ENCODE measurements at places on chromosomes 1 and 21.

DNA sequence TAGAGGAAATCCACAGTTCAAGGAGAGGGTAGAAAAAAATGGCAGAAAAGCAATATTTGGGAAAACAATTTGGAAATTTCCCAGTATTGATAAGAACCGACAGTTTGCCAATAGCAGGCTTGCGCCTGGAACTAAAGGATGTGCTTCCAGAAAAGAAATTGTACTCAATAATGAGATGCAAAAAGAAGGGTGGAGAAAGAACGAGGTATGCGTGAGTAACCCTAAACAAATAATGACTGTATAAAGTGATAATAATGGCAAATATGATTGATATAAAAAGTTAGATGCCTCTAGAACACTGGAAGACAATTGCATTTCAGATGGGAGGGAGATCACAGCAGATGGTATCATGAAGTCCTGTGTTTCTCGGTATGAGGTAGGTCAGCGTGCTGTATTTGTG is 458.9 kb downstream of the DSCAM start:
- no peak for DNase-seq

DNA sequence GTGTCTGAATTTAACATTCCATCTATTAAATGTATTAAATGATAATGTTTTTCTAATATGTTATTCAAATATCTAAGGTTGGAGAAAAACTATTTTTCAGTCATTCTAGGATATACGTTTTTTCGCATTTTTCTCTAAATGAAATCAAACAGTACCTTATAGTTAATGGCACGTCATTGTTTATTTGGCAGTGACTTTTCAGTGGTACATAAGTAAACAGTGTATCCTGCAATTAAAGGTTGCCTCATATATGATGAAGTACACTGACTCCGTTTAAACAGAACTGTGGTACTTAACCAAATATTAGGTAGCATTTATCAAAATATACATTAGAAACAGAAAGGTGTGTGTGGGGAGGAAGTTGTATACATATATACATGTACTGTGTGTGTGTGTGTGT is 79.2 kb downstream of the EPS15 start:
- no peak for DNase-seq

DNA sequence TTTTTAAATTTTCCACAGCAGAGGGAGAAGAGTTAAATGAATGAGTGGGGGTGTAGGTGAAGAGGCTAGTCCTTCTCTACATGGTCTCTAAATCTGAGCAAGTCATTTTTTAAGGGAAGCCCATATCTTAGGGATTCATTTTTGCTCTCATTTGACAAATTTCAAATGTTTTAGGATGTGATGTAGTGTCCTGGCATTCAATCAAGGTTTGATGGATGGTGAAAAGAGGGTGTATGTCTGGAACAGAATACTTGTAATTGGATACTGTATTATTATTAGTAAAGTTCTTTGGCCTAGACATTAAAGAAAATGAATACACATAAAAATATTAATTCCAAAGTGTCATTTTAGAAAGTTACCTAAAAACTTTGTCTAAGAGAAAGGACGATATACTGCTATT is 167.8 kb upstream of the PTBP2 start:
- DNase-seq, result no peak

- DNase-seq, result no peak
Observed at GRCh38 chr1:240212556-240212955, 120.9 kb downstream of the FMN2 start.

DNA sequence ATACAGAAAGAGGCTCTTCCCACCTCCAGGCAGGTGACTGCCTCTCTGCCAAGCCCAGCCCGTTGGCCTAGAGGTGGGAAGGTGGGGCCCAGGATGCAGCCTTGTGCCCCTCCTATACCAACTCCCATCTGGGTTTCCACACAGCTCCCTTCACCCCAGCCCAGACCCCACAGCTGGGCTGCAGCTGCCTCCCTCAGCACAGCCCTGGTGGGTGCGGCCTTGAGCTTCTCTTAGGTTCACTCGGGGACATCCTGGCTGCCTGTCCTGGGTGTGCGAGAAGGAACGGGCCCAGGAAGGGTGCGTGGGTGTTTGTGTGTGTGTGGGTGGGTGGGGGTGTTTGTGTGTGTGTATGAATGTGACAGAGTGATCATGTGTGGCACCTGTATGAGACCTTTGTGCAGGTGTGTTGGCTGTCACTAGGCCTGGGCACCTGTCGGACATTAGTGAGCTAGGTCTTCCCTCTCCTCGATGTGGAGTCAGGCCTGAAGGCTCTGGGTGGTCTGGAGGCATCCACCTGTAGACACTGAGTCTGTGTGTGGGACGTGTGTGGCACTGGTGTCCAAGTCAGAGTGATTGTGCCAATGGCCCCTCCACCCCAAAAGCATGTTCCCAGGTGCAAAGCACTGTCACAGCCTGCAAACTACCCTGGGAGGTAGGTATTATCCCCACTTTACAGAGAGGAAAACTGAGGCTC is 30.7 kb downstream of the FOXO6 start:
- DNase-seq, result peak; percentile 70

- DNase-seq, result no peak
Observed at GRCh38 chr1:39048745-39049370, 22.7 kb downstream of the NDUFS5 start.

- peak; percentile 49 for DNase-seq
Observed at GRCh38 chr1:205530116-205530515, 25.6 kb downstream of the CDK18 start.

DNA sequence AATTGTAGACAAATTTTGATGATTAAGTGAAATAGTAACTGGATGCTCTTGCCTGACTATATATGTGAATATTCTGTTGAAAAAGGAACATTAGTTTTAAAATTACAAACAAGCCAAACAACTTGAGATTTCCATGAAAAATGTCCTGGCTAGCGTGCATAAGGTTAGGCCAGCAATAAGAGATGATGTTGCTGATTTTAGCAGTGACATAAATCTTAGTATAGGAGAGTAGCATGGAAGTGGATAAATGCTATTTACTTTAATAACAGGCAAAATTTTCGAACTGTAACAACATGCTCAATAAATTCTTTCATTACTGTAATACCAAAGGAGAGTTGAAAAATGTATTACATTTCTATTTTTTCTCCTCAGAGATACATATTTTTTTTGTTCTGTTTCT is 266.6 kb downstream of the LRRC7 start:
- DNase-seq, result no peak

- no peak for DNase-seq
Observed at GRCh38 chr1:40592107-40592803, 60.8 kb downstream of the ZNF684 start.

All from Right ventricle myocardium inferior (tissue), 1 donor.